ENCODE measurements at places on chromosomes 2 and 18.

DNA sequence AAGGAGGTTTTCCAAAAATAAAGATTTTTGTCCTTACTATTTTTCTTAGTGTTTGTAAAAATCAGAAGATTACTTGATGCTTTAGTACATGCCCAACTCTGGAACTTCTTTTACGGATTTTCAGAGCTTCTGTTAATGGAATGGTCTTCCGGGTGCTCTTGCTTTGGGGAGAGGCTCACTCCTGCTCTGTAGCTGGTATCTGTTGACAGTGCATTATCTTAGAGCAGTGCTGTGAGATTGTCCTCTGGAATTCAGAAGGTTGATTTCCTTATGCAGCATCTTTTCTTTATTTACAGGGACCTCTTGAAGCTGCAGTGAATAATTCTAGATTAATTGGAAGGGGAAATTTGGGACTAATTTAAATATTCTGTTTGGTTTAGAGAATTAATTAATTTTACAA lies 4.6 kb downstream of the MAPRE2 start:
- no peak for DNase-seq

- no peak for DNase-seq
Observed at GRCh38 chr2:238448031-238448955, 21.6 kb downstream of the ASB1 start.

DNA sequence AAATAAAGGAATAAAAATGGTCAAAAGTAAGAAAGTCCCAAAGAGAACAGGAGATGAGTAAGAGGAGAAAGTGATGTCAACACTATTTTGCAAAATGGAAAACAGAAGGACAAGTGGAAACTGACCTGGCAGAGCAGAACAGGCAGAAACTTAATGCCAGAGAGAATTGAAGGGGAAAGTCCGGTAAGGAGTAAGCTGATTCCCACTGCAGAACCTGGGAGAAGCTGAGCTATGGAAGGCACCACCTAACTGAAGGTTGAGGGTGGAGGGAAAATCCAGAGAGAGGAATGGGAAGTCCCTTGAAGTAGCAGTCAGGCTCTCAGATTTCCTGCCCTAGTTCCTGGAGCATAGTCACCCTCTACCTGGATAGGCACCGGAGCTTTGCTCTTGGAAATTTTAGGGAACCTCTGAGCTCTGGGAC lies 59.8 kb downstream of the MOGAT1 start:
- DNase-seq, result no peak

DNA sequence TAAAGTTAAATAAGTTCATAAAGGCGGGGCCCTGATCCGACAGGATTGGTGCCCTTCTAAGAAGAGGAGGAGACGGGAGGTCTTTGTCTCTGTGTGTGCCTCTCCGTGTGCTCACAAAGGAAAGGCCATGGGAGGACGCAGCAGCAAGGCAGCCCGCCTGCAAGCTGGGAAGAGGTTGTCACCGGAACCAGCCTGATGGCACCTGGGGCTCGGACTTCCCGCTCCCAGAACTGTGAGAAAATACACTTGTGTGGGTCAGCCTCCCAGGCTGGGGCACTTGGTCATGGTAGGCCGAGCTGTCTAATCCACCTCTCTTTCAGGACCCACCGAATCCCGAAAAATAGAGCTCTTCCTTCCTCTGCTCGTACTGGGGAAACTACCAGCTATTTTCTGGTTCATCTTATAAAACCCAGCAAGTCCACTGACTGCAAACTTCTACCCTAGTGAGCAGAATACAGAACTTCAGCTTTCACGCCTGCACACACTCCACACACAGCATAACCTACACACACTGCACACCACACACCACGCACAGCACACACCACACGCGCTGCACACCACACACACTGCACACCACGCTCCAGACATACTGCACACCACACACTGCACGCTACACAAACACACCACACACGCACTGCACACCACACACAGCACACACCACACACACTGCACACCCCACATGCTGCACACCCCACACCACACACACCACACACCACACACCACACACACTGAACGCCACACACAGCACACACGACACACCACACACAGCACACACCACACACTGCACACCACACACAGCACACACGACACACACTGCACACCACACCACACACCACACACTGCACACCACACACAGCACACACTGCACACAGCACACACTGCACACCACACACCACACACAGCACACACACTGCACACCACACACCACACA lies 58.1 kb downstream of the ASB1 start:
- DNase-seq, result no peak

- peak; percentile 50 for DNase-seq
Observed at GRCh38 chr2:96527286-96528005, 9.1 kb upstream of the ARID5A start.

DNA sequence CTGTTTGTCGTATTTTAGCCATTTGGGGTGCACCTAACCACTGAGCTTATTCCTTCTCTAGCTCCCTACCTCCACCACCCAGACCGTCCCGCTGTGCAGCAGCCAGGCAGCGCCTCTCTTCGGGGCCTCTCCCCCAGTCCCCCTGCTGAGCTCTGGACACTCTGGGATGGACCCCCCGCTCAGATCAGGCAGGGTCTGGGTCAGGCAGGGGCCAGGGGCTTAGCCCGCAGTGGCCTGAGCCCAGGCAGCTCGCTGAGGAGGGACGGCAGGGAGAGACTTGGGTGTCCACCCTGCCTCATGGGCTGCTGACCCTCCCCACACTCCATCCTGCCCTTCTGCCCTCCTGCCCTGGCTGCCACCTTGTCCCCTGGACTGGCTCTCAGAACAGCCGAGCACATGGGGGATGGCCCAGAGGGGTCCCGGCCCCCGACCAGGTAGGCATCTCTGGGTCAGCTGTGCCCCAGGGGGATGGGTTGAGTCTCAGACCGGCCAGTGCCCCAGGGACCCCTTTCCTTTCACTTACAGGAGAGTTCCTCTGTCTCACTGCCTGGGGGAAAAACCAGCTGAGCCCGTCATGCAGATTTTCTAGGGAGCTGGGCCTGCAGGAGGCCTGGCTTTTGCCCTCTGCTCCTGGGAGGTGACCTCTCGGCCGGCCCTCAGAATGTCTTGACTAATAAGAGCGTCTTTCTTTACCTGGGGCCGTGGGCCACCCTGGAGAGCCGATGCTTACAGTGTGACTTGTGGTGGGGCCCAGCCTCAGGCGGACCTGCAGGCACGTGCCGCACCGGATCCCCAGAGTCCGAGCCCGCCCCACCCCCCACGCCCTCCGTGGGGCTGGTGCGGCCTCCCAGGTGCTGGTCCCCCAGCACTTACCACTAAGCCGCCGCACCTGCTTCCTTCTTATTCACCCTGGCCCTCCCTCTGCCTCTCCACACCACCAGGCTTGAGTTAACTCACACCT lies 22.8 kb upstream of the PXDN start:
- DNase-seq, result no peak

- DNase-seq, result no peak
Observed at GRCh38 chr2:183837157-183837556, 712.9 kb downstream of the NUP35 start.

- no peak for DNase-seq
Observed at GRCh38 chr2:147989809-147990403, 30.6 kb downstream of the ORC4 start.

DNA sequence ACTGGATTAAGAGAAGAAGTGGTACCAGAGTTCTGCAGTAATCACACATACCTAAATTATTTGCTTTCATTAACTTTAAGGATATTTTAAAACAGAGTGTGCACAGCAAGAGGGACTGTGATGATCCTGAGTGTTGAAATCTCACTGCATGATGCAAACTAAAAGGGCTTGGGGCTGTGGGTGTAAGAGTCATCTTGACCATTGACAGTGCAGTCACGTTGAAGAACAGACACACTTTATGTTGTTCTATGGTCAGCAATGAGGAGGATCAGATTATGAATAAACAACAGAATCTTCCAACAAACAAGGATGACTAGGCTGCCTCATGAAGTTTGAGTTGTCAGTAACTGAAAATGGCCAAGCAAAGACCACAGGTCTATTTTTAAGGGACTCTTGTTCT lies 87.2 kb upstream of the GALNT5 start:
- no peak for DNase-seq

GRCh38 chr2:78407960-78408794 lies 617.3 kb upstream of the REG3G start:
- no peak for DNase-seq

DNA sequence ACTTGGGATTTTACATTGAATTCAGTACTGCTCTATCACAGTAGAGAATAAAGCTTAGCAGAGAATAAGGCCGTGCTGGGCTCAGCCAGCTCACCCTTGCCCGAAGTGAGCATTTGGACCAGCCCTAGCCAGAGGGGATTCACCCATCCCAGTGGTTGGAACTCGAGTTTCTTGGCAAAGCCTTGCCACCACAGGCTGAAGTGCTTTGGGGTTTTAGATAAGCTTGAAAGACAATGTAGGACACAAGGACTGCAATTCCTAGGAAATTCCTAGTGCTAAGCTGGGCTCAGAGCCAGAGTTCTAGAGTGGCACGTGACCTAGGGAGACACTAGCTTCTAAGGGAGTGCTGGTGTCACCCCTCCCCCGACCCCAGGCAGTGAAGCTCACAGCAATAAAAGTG lies 28.0 kb downstream of the SERPINB11 start:
- no peak for DNase-seq

DNA sequence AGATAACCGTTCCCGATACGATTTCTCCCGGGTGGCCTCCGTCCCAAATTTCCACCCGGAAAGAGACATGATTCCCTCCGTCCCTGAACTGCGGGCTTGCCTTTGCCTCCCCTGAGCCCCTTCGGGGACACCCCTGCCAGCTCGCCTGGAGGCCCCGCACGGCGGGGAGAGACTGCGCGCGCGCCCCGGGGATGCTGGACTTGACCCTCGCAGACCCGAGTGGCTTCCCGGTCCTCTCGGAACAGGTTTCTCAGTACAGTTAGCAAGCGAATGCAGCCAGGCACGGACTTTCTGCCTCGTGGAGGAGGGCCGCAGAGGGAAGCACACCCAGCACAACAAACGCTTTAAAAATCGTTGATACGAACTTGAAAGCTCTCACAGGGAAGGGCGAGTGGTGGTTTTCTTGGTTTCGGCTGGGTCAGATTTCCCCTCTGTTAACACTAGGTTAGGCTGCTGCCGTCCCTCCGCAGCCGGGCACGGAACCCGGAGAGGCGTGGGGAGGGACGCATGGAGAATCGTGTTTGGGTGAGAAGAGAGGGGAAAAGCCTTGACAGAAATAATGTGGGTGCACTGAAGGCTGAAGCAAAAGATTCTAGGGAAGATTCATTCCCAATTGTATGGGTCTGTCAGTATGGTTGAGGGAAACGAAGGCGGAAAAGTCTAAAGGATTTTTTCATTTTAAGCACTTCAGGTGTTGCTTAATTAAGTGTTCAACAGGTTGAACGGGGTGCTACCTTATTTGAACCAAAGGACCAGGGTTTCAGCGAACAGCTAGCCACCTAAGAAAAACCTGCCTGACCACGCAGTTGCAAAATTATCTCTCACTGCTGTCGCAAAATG lies 916 bp downstream of the TNFRSF11A start:
- no peak for DNase-seq

DNA sequence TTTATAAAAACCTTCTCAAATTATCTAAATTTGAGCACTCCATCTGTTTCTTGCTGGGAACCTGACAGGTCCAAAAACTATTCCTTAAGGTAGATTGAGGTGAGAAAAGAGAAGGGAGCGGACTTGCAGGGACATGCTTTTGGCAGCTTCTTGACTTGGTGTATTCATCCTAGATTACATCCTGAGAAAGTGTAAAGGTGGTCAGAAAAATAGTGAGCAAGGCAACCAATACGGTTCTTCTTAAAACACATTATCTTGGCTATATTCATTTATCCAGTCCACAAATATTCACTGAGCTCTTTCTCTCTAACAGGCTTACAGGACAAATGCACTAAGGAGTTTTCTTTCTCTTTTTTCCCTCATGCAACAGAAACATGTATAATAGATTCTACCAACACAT lies 230.0 kb downstream of the LRP1B start:
- no peak for DNase-seq

- DNase-seq, result no peak
Observed at GRCh38 chr2:36662638-36663037, 33.9 kb upstream of the VIT start.

DNA sequence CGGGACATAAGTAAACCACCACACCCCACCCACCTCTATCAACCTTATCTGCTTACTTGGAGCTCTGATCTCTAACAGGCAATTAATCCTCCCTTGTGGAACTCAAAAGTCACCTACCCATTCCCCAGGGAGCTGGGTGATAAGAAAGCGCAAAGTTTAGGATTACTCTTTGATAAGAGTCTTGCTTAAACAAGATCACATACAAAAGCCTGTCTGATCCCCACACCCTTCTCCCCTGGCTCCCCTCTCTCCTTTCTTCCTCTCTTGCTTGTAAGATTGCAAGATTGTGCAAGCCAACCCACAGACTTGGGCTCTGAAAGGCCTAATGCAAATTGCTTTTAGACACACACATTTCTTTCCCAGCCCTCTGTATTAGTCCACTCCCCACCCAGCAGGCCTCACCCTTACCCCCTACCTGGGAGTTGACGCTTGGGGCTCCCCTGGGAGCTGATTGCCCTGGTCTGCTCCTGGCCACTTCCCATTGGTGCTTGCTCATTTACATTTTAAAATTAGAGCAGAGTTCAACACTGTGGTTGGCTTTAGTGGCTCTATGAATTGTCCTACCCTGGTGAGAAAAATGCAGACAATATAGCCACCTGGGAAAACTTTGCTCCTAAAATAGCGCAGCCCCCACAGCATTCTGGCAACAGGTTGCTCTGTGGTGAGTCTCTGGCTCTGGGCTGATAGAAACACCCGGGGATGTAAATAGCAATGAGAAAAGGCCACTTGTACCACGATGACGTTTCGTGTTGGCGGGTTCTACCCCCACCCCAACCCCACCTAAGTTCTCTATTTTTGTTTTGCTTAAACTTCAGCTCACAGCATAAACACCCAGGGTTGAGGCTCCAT lies 92.8 kb upstream of the MSH2 start:
- DNase-seq, result no peak

GRCh38 chr2:174785481-174785880 lies 21.2 kb upstream of the CHRNA1 start:
- no peak for DNase-seq

DNA sequence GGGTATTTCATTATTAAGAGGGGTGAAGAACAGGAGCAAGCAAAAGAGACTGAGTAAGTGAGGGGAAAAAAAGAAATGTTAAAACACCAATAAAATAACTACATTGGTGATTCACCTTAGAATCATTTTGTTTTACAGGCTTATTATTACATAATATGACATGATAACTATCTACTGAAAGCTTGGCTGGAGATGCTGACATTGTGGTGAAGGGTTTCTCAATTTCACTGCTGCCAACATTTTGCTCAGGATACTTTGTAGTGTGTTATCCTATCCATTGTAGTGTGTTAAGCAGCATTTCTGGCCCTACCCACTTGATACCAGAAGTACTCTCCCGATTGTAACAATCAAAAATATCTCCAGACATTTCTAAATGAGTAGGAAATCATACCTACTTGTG lies 1564.6 kb upstream of the NXPH2 start:
- no peak for DNase-seq

DNA sequence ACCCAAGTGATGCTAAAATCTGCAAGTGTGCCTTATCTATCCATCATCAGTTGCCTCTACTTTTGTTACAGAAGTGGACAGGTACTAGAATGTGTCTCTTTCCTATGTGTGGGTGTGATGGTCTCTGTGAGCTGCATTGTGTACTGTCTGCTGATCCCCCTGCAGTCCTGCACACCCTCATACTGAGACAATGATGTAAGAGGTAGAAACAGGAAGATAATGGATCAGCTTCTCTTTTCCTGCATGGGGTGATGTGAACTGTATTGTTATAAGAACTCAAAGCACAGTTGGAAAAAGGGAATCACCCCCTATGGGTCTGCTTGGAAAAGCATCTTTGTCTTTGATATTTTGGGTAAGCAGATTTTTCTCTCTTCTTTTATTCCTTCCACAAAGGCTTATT lies 537.6 kb upstream of the CDH2 start:
- DNase-seq, result no peak
